ENCODE measurements at places on chromosomes 6 and 20.

- DNase-seq, result no peak
Observed at GRCh38 chr6:56021943-56022342, 146.6 kb upstream of the BMP5 start.

DNA sequence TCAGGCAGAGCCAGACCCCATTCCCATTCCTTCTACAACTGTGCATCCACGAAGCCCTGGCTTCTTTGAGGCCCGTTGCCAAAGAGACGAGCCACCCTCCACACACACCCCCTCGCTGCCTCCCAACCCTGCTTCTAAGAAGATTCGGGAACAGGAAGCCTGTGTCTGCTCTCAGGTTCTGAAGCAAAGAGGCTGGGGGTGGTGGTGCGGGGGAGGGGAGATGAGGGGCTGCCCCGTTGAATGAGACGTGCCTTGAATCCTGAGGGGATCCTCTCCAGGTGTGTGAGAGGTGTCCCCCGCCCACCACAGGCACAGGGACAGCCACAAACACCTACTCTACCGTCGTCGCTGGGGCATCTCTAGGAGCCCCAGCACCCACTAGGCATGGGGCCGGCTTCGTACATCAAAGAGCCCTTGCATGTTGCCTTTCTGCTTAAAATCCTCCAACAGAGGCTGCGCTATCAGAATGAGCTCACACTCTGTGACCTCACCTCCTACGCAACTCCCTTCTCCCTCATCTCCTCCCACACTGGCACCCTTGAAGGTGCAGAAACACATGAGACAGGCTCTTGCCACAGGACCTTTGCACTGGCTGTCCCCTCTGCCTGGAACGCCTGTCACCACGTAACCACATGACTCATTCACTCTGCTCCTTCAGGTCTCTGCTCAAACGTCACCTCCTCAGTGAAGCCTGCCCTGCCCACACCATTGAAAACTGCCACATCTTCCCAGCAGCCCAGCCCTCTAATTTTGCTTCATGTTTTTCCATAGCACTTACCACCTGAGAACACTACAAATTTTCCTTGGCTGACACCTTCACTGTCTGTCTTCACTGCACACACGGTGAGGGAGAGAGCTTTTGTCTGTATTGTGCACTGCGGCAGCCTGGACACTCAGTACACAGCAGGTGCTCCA is 58.5 kb downstream of the PREX1 start:
- peak; percentile 82 for DNase-seq

GRCh38 chr20:1711826-1712601 is 54.4 kb upstream of the SIRPG start:
- DNase-seq, result no peak

- no peak for DNase-seq
Observed at GRCh38 chr20:6579417-6579816, 188.1 kb upstream of the BMP2 start.

GRCh38 chr6:163387317-163387716 is 27.2 kb upstream of the QKI start:
- DNase-seq, result no peak

DNA sequence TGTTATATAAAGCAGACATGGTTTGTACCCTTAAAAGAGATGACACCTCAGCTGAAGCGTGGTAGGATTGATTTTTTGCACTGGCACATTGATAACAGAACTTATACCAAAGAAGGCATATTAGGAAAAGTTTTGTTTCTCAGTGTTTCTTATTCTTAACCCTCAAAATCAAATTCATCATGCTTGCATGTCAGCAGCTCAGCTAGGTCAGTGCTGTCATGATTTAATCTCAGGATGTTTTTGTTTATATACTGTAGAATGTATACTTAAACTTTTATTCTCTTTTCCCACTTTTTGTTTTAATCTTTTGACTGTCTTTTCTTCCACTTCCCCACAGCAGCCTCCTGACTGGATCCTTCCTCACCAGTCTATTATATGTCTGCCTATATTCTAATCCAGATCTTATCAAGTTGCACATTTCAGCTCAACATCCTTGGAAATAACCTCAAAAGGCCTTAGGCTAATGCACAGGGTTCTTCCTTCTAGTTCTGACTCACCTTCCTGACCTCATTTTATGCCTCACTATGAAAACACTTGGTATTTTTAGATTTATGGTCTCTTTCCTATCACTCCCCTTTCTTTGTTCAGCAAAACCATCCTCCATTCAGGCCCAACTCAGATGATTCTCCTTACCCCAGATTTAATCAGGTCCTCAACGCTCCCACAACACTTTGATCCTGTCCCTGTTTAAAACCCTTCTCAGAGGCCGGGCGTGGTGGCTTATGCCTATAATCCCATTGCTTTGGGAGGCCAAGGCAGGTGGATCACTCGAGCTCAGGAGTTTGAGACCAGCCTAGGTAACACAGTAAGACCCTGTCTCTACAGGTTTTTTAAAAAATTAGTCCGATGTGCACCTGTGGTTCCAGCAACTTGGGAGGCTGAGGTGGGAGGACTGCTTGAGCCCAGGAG is 7.2 kb downstream of the HEBP2 start:
- DNase-seq, result no peak

- DNase-seq, result no peak
Observed at GRCh38 chr20:1364106-1364505, 28.7 kb downstream of the FKBP1A start.
